Stimulated activated CD4-positive, alpha-beta T cell treated with anti-CD3 and anti-CD28 coated beads, Interleukin-4, amount 100 ng/mL, for 1 hour (primary cell): ENCODE measurements at places on chromosomes 16 and 17.

DNA sequence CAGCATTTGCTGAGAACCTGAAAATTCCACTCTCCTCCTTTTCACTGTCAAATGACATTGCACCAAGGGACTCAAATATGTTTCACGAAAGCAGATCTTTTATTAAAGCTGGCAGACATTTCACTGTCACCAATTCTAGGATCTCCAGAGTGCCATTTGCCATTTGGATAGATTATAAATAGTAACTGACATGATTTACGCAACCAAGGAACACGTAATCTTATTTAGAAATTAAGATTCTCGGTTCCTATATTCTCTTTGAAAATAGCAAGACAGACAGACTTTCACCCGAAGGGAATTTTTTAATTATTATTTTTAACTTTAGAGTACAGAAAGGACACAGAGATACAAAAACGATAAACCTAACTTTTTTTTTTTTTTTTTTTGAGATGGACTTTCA, 49.6 kb downstream of the ANKFY1 start:
- DNase-seq, result no peak

DNA sequence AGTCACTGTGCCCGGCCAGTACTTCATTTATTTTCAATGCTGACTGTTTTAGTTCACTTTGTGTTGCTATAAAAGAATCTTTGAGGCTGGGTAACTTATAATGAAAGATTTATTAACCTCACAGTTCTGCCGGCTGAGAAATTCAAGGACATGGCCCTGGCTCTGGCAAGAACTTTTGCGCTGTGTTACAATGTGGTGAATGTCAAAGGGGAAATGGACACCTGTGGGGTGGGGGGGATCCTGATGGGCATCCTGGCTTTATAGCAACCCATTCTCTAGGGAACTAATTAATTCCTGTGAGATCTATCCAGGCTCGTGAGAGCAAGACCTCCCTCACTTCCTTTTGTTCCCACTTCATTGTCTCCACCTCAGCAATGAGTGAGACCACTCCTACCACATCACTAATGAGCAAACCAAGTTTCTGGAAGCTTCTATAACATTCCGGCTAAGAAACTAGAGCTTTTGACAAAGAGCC, 17.1 kb upstream of the CDH3 start:
- no peak for DNase-seq

GRCh38 chr17:7479213-7480088, at the start of gene ZBTB4:
Gene ZBTB4 (minus strand): TSS chr17:7479631. CDS start chr17:7466801, 12,830 bp downstream.
- peak; percentile 70 for DNase-seq

- DNase-seq, result no peak
Measured at GRCh38 chr17:82899941-82900340, 60.1 kb upstream of the ZNF750 start.
